ENCODE measurements at places on chromosomes 2 and 18.
A peak's percentile ranks its signal among the peaks of the same experiment; 100 is the strongest.

DNA sequence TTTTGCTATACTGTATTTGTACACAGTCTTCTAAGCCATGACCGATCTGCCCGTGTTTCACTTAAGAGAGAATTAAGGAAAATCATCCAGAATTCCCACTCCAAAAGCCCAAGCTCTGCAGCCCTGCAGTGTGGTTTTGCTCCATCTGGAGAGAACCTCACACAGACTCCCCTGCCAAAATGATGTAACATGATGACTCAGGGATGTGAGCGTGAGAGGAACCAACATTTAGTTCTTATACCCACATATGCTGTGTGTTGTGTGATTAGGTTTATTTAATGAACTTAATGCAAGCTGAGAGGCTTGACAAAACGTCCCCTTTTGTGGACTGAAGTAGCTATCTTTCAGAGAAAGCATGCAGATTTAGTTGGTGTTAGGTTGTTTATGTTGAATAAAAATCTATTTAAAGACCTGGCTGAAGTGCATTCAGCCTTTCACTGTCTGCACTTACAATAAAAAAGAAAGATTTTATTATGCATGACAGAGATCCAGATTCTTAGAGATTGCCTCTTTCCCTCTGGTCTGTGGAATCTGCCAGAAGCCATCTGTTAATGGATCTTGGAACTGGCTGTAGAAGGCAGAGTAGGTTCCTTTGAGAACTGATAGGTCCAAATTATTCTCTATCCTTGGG lies 6.3 kb downstream of the RAB12 start:
- DNase-seq, result no peak

GRCh38 chr2:68121873-68122679 lies 35.6 kb upstream of the PNO1 start:
- DNase-seq, result peak; percentile 75

DNA sequence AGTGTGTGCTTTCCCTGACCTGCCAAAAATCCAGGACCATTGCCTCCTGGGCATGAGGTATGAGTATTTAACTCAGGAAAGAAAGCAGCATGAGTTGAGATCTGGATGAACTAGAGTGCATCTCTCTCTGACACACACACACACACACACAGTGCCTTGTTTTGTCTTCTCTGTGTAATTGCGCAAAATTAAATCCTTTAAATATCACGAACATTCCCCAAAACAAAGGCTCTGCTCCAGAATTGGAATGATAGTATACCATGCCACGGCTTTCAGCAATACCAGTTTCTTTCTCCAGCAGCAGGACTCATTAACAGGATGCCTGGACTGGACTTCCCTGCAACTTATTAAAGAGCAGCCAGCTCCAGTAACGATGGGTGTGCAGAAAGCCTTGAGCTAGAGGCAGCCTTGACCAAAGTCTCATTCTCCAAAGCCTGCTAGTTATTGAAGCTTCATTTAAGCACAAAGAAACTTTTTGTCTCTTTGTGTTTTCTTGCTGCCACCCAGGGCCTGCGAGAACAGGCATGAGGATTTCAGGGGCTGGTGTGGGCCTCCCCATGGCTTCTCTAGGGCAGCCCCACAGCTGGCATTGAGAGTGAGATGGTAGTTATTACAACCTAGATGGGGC lies 101.7 kb downstream of the NRP2 start:
- DNase-seq, result no peak

- DNase-seq, result no peak
These were observed 298.8 kb downstream of the FIGN start for GRCh38 chr2:163436963-163437362.

DNA sequence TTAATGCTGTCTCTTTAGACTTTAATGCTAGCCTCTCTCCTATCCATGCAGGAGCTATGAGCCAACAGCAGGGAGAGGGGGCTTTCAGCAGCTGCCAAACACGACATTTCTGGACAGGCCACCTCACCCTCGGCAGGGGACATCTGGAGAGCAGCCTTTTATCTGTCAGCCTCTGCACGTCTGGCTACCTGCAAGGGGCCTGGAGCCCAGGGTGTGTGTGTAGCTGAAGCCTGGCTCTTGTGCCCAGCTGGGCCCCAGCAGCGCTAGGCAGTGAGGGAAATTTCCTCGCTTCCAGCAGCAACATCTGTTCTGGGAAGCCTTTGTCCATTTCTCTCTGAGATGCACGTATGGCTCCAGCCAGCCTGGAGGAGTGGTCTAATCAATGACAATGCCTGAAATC lies 728.7 kb upstream of the ID2 start:
- DNase-seq, result no peak

- DNase-seq, result no peak
These were observed 550.1 kb upstream of the DCC start for GRCh38 chr18:51789871-51790270.

- no peak for DNase-seq
These were observed 122.0 kb upstream of the COPS8 start for GRCh38 chr2:236963631-236964182.

All from CD4-positive, alpha-beta T cell treated with Interleukin-10 for 1 hour (primary cell).